ENCODE measurements at places on chromosomes 7 and 10. TPM values are rescaled to one million over a fixed set of nuclear protein-coding genes. Genes with fewer than 3 reads are reported as not detected.

DNA sequence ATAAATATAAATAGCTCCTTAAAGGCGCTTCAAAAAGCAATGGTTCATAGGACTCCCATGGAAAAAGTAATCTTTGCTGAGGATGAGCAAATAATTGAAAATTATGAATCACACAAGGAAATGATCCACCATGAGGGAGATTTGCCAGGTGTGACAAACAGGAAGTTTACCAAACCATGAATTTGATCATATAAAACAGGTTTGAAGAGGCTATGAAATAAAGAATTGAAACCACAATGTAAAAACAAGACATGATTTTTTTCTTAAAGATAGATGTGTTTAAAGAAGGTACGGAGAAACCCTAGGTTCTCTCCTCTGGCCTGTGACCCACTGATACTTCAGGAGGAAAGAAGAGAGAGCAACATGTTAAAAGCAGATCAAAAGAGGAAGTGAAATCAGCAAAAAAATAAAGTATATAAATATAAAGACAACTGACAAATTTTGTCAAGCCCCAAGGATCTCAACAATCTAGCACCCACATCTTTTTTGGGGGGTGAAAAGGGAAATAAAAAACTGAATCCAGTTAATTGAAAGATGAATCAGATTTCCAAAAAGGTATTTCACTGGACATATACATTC is 111.3 kb upstream of the ASAH2 start:
- no peak for DNase-seq

- DNase-seq: no peak
Measured at GRCh38 chr7:112757337-112757736, 32.9 kb downstream of the TMEM168 start.

DNA sequence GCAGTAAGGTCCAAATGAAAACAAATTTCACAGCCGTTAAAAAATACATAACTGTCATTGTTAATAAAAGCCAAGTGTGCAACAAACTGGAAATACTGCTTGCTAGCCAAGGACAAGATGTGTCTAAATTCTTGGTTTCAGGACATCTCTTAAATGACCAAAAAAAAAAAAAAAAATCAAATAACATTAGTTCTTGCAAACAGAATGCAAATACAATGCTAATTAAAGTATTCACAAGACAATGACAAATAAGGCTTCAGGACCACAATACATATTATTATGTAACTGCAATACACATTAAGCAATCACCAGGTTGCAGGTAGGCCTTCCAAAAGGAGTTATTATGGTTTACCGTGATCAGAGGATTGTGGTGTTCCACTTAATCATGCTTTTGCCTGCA is 3.6 kb downstream of the ARHGAP21 start:
- no peak for DNase-seq

- DNase-seq: peak; percentile 14
Measured at GRCh38 chr7:138934861-138935260, 46.3 kb downstream of the KIAA1549 start.

- DNase-seq: no peak
Measured at GRCh38 chr7:130293521-130293920, 560 bp downstream of the CPA4 start.

DNA sequence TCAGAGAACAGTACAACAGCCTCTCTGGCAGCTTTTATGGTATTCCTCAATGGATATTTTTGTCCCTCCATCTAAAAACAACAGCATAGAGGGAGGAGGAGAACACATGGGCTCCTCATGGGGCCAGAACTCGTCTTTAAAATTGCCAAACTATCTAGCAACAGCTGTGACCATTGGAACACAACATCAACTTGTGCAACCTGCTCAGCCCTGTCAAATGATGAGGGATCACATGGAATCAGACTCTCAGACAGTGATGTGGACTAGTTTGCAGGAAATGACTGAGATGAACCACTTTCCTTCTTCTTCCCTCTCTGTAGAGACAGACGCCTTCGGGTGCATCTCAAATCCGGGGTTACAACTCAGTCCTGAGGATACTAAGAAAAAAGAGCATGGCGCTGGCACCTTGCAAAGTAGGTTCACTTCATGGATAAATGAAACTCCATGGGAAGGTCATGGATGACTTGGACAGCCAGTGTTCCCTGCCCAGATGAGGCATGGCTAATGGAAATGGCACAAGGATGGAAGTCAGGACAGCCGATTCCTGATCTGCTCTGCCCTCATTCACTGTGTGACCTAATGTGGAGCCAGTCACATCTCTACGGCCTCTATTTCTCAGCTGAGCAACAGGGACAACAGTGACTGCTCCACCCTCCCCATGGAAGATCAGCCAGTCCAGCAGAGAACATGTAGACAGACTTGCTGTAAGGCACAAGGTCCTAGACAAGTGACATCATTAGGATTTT is 24.6 kb upstream of the DGKI start:
- DNase-seq: no peak

DNA sequence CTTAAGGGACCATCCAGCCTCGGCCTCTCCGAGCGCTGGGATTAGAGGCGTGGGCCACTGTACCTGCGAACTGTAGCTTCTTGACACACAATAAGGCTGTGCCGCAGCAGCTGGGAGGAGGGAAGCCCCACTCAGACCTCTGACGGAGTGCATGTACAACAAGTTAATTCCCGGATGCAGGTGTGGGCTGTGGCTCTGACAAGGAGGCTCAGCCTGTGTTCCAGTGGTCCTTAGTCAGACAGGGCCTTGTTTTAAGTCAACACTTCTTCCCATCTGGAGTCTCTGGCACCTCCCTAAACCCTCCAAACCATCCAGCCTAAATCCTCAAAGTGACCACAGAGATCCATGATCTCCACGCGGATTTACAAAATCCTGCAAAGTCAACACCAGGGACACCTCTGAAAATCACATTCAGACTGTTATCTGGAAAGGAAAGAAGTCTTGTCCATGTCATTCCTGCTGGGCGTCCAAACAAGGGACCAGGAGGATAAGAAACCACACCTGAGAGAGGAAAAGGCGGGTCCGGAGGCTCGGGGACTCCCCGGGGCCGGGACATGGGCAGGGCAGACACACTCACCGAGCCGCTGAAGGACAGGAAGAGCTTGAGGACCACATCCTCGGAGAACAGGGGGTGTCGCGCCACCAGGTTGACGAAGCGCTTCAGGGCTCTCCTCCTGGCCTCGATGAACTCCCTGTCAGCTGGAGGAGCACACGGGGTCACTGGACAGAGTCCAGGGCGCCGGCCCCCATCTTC is 29.4 kb downstream of the NUDT1 start:
- DNase-seq: no peak

DNA sequence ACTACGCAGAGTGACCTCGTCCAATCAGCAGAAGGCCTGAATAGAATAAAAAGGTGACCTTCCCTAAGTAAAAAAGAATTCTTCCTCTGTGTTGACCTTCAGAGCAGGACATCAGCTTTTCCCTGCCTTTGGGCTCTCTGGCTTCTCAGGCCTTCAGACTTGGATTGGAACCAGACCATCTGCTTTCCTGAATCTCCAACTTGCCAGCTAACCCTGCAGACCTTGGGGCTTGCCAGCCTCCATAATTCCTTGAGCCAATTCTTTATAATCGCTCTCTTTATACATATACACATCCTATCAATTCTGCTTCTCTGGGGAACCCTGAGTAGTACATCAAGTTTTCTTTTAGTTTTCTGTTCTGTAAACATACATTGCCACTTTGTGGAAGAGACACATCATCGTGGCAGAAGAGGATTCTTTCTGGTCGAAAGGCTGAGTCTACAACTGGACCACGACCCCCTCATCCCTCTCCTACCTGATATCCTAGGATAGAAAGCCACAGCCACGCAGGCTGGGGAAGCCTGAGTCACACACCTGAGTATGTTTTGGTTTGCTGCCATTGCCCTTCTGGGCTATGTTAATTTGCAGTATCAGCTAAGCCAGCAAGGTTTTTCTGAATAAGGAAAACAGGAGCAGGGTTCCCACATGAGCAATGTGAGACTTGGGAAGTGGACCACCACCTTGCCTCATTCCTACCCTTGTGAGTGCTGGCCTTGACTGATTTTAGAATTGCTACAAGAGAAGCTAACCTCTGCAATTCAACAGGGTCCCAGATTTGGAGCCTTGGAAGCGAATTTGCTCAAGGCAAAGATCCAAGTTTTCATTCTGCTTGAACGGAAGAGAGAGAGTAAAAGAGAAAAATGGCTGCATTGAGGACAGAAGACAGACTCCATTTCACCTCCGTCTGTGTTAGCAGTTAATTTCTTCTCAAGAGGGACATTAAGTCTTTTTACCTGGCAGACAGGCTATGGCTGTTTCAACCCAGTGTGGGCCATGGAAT is 445.2 kb upstream of the FZD8 start:
- no peak for DNase-seq

- no peak for DNase-seq
Measured at GRCh38 chr7:67716729-67717128, 720.1 kb downstream of the TYW1 start.

TMEM254 gene
- total RNA-seq: 8.4 TPM

LYZL1 gene
- not detected for total RNA-seq

MNX1 gene
- 3.6 TPM for total RNA-seq

SIRT1 gene
- 16.6 TPM for total RNA-seq

GDF2 gene
- not detected for total RNA-seq
